ENCODE measurements at places on chromosomes 7 and 10.

DNA sequence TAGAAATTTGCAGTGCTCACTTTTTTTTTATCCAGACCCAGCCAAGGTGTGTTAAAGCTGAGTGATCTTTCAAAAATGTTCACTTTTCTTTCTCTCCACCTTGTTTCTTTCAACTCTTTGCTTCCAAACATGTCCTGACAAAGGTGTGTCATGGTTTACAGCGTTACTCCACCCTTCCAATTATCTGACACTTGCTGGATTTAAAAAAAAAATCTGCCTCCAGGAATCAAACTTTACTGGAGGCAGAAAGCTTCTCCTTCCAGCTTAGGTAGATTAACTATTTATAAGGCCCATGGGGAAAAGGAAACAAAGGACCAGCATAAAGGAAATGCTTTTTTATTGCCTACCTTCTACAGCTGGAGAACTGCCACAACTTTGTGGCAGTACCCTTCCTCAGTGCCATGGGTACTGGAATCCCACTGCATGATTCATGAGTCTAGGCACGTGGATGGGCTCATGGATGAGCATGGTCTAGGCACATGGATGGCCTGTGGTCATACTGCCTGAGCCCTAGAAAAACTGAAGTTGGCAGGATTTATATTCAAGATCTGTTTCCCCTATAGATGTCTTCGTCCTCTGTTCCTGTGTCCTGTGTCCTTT, at the start of gene COL17A1:
Gene COL17A1 (minus strand): TSS at position 80 of the 600 bp plus-strand sequence. CDS start 5,207 bp downstream, outside the sequence.
- H3K27me3 ChIP-seq = no peaks in the 10 kb centered on the region
- no peaks in the 10 kb centered on the region for H3K4me1 ChIP-seq
- no peak within 1 kb of the TSS for H3K27ac ChIP-seq
- H3K36me3 ChIP-seq = no peaks in the 10 kb centered on the region

DNA sequence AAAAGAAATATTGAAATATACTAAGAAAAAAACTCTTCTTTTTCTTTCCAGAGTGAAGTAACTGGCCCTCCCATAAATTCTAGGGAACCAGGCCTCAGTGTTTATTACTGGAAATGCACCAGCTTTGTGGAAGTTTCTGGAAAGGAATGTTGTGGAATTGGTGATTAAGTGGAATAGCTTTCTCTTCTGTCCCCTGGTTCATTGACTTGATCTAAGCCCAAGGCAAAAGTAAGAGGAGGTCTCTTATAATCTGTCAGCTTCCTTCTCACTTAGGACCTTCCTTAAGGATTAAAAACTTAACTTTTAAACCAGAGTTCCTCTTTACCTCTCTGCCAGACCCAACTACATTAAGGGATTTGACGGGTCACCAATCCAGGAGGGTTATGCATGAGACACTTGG, 266.2 kb downstream of the SLC25A13 start:
- H3K4me1 ChIP-seq = no peaks in the 10 kb centered on the region
- no peak overlapping the region for H3K27ac ChIP-seq
- DNase-seq = no peak
- H3K4me3 ChIP-seq = no peak overlapping the region
- H3K36me3 ChIP-seq = no peaks in the 10 kb centered on the region

DNA sequence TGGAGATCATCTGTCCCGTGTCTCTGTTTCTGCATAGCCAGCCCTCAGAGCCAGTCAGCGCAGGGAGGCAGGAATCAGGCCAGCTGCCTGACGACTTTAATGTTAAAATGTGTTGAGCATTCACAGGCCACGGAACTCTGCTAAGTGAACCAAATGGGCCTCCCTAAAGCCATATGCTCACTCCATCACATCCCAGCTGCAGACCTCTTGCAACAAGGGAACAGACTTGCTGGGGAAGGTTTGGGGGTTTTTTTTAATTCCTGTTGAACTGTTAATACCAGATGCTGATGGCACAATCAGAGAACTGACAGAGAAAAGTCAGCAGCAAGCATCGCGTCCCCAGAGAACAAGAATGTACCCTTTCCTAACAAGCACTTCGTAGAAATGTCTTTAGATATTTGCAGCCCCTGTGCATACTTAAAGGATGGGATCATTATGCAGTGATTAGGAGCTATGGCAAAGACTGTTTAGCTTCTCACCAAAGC, 900.4 kb upstream of the AUTS2 start:
- H3K27me3 ChIP-seq = no peaks in the 10 kb centered on the region
- H3K4me1 ChIP-seq = no peaks in the 10 kb centered on the region

DNA sequence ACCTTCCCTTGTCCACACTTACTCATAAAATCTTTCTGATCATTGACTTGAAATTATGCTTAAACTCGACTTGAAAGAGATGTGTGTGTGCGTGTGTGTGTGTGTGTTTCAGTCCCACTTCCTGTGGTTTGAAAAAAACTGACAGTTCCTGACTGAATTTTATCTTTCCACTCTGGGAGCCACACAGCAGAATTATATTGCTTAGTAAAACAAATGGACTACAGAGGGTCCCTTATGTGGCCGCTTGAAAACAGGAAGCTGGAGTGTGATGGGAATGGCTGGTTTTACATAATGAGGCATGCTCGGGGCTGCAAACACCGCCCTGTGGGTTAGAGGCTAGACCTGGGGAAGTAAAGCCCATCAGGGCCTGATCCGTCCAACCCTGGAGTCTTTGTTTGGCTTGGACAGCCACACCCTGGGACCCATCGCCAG, 54.8 kb downstream of the LYZL1 start:
- no peaks in the 10 kb centered on the region for H3K36me3 ChIP-seq
- H3K4me3 ChIP-seq = no peak overlapping the region
- no peaks in the 10 kb centered on the region for H3K27me3 ChIP-seq
- no peak for DNase-seq

GRCh38 chr10:96271016-96271815, at the start of gene BLNK:
Gene BLNK (minus strand): TSS chr10:96271569. CDS start chr10:96271398, 171 bp downstream.
- H3K27me3 ChIP-seq = no peaks in the 10 kb centered on the region
- H3K4me3 ChIP-seq = no peak within 1 kb of the TSS
- H3K4me1 ChIP-seq = no peaks in the 10 kb centered on the region
- no peak for DNase-seq

- no peaks in the 10 kb centered on the region for H3K4me1 ChIP-seq
- H3K4me3 ChIP-seq = no peak overlapping the region
- H3K36me3 ChIP-seq = no peaks in the 10 kb centered on the region
- no peaks in the 10 kb centered on the region for H3K27me3 ChIP-seq
These were observed 64.8 kb downstream of the THSD7A start for GRCh38 chr7:11767148-11767547.

GRCh38 chr7:101915000-101915399, 97.6 kb downstream of the CUX1 start:
- no peak overlapping the region for H3K4me3 ChIP-seq
- DNase-seq = no peak
- no peak overlapping the region for H3K27ac ChIP-seq

DNA sequence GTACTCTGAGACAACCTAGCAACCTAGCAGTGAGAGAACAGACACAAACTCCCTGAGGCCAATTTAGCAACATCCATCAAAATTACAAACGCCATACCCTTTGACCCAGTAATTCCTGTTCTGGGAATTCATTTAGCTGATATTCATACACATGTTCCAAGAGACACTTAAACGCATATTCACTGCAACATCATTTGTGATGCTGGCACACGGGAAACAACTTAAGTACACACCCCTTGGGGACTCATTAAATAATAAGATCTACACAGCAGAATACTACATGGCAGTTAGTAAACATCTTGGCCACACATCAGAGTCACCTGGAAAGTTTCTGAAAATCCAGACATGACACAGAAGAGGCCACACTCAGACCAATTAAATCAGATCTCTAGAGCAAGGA, 17.6 kb downstream of the NUDCD3 start:
- H3K4me1 ChIP-seq = peaks cover 16% of the 10 kb centered on the region
- DNase-seq = no peak
- no peak overlapping the region for H3K27ac ChIP-seq
- H3K4me3 ChIP-seq = no peak overlapping the region

DNA sequence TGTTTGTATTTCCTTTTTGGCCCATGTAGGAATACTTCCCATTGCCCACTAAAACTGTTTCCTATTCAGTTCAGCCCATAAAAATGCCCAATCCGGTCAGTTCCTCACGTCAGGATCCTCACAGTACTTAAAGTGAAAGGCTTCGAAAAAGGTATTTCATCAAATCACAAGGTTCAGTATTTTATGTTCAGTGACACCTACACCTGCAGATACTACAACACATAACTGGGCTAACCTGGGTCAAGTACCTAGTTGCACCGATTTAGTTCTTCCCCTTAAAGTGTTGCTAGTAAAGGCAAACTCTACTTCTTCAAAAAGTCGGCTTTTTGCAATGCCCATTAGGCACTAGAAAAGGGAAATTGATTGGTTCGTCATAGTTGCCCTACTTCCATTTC, 1.1 kb downstream of the SNX13 start:
- no peak overlapping the region for H3K27ac ChIP-seq
- H3K27me3 ChIP-seq = no peaks in the 10 kb centered on the region
- peaks cover 7% of the 10 kb centered on the region for H3K4me1 ChIP-seq
- H3K36me3 ChIP-seq = no peaks in the 10 kb centered on the region
- no peak for DNase-seq
- peak overlapping the region; percentile 78 for H3K4me3 ChIP-seq

GRCh38 chr10:124961248-124961570, 19.3 kb downstream of the ZRANB1 start:
- DNase-seq = no peak
- H3K4me3 ChIP-seq = no peak overlapping the region
- H3K4me1 ChIP-seq = no peaks in the 10 kb centered on the region
- H3K36me3 ChIP-seq = peaks cover 3% of the 10 kb centered on the region
- H3K27me3 ChIP-seq = no peaks in the 10 kb centered on the region
- H3K27ac ChIP-seq = no peak overlapping the region

- no peak for DNase-seq
- no peaks in the 10 kb centered on the region for H3K36me3 ChIP-seq
- H3K27ac ChIP-seq = no peak overlapping the region
- H3K4me1 ChIP-seq = no peaks in the 10 kb centered on the region
These were observed 83.8 kb downstream of the ABCA13 start for GRCh38 chr7:48255046-48255445.

GRCh38 chr10:95330966-95331453, 40.2 kb upstream of the PDLIM1 start:
- DNase-seq = no peak
- H3K36me3 ChIP-seq = no peaks in the 10 kb centered on the region
- no peaks in the 10 kb centered on the region for H3K27me3 ChIP-seq
- H3K27ac ChIP-seq = no peak overlapping the region
- no peak overlapping the region for H3K4me3 ChIP-seq
- H3K4me1 ChIP-seq = peaks cover 12% of the 10 kb centered on the region

DNA sequence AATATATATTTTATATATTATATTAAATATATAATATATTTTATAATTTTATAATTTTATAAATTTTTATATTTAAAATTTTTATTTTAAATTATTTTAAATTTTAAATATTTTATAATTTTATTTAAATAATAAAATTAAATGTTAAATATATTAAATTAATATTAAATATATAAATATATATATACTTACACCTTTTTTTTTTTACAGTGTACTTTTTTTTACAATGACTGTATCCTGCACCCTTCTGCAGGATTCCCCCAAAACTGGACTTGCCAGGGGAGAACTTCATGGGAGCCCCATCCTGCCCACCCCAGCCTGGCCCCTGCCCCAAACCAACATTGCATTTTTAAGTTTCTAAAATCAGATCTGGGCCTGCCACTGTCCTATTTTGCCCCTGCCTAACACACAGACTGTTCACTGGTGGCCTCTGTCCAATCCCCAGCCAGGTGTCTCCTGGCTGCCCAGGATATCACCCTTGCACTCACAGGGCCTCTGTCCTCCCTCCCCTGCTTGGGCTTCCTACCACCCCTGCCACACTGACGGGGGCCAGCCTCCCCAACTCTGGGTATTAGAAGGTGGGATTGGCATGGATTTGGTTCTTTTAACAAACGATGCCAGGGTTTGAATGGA, 138.0 kb downstream of the ADCY1 start:
- H3K4me3 ChIP-seq = no peak overlapping the region
- H3K27ac ChIP-seq = no peak overlapping the region
- DNase-seq = no peak
- H3K4me1 ChIP-seq = no peaks in the 10 kb centered on the region

GRCh38 chr10:119643306-119644204, 7.6 kb upstream of the BAG3 start:
- H3K27me3 ChIP-seq = no peaks in the 10 kb centered on the region
- H3K27ac ChIP-seq = no peak overlapping the region
- no peaks in the 10 kb centered on the region for H3K36me3 ChIP-seq
- H3K4me3 ChIP-seq = no peak overlapping the region

- DNase-seq = no peak
- H3K27ac ChIP-seq = no peak overlapping the region
- H3K36me3 ChIP-seq = no peaks in the 10 kb centered on the region
- no peaks in the 10 kb centered on the region for H3K4me1 ChIP-seq
- H3K27me3 ChIP-seq = no peaks in the 10 kb centered on the region
- H3K4me3 ChIP-seq = no peak overlapping the region
These were observed 211.2 kb downstream of the JAZF1 start for GRCh38 chr7:27969346-27969745.

GRCh38 chr10:92972066-92972870, 88.3 kb upstream of the CYP26C1 start:
- no peak overlapping the region for H3K4me3 ChIP-seq
- no peaks in the 10 kb centered on the region for H3K4me1 ChIP-seq
- no peak for DNase-seq
- H3K27ac ChIP-seq = no peak overlapping the region

GRCh38 chr10:23870651-23871610, 338.0 kb upstream of the KIAA1217 start:
- H3K36me3 ChIP-seq = no peaks in the 10 kb centered on the region
- H3K4me3 ChIP-seq = no peak overlapping the region
- no peak overlapping the region for H3K27ac ChIP-seq
- H3K27me3 ChIP-seq = no peaks in the 10 kb centered on the region
- DNase-seq = peak; percentile 29

DNA sequence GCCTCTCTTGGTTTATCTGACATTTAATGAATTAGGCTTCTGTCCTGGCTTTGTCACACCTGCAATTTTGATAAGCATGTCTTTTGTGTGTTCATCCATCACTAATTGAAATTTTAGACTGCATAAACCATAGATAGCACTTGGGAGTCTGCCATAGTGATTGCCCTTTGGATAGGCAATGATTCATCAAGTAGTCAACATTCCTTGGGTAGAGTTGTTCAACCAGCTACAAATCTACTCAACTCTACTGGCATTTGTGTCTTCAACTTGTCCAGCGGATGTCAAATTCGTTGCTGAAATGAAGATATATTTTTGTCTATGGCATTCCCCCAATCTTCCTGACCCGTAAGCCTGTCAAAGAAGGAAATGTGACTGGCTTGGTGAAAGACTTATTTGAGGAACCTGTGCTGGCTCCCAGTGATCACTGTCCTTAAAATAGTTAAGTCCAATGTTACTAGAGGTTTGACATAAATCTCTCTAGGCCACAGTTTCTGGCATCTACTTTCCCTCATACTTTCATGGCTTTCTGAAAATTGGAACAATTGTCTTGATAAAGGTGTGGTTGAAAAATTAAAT, 33.7 kb upstream of the CREB5 start:
- H3K36me3 ChIP-seq = no peaks in the 10 kb centered on the region
- no peaks in the 10 kb centered on the region for H3K4me1 ChIP-seq
- DNase-seq = no peak
- H3K4me3 ChIP-seq = no peak overlapping the region

- H3K4me1 ChIP-seq = peaks cover 14% of the 10 kb centered on the region
- H3K4me3 ChIP-seq = no peak overlapping the region
- H3K36me3 ChIP-seq = no peaks in the 10 kb centered on the region
- peaks cover 47% of the 10 kb centered on the region for H3K27me3 ChIP-seq
These were observed 7.9 kb upstream of the PAX2 start for GRCh38 chr10:100737355-100738054.

- H3K36me3 ChIP-seq = no peaks in the 10 kb centered on the region
- DNase-seq = no peak
- no peak overlapping the region for H3K4me3 ChIP-seq
These were observed 803.6 kb downstream of the SORCS1 start for GRCh38 chr10:106360870-106361269.
